ENCODE measurements at places on chromosomes 3 and 15. TPM values are rescaled to one million over a fixed set of nuclear protein-coding genes. Genes with fewer than 3 reads are reported as not detected.

Gene ATP2B2
- 0.62 TPM for total RNA-seq

Gene C3orf80
- not detected for total RNA-seq

Gene KBTBD12
- 2.1 TPM for total RNA-seq

GRCh38 chr15:69462030-69462492, 9.4 kb downstream of the RPLP1 start:
- no peaks in the 10 kb centered on the region for H3K27me3 ChIP-seq
- no peaks in the 10 kb centered on the region for H3K36me3 ChIP-seq
- H3K4me1 ChIP-seq, result no peaks in the 10 kb centered on the region
- DNase-seq, result peak; percentile 47
- peak overlapping the region; percentile 48 for H3K4me3 ChIP-seq

DNA sequence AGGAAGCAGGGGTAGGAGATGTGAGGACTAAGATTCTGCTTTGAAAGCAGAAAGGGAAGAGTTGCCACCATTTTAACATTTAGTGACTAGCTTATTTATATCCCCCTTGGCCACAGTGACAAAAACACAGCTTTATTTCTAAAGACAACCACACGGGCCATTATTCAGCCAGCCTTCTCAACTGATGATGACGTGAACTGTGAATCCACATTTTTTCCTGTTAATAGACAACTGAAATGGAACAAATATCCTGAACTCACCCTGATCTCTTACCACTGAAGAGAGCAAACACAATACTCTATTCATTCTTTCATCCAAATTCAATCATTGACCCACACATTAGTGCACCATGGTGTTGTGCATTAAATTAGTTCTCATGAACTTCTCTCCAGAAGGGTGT, 145.1 kb downstream of the TNIK start:
- H3K36me3 ChIP-seq, result no peaks in the 10 kb centered on the region
- no peak for DNase-seq
- no peaks in the 10 kb centered on the region for H3K4me1 ChIP-seq
- no peaks in the 10 kb centered on the region for H3K27me3 ChIP-seq
- no peak overlapping the region for H3K27ac ChIP-seq

GRCh38 chr3:45985532-45986302, 9.9 kb downstream of the FYCO1 start:
- H3K36me3 ChIP-seq, result no peaks in the 10 kb centered on the region
- DNase-seq, result no peak
- H3K27me3 ChIP-seq, result no peaks in the 10 kb centered on the region

DNA sequence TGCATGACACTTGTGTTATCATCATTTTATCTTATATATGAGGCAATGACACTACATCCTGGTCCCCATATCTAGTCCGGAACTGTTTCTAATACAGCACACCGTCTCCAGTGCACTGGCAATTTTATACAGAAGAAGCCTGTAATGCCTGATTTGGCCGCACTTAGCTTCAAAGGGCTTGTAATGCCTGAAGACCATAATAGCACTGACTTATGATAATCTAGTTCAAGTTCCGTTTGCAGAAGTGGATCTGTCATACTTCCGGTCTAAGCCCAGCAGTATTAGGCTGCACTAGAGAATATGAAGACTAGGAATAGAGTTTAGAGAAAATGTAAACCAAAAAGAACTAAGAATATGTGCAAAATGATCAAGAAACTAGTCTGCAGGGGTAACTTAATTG, 1.3 kb downstream of the BNIP2 start:
- peak overlapping the region; percentile 99 for H3K4me3 ChIP-seq

- no peaks in the 10 kb centered on the region for H3K36me3 ChIP-seq
- no peak overlapping the region for H3K4me3 ChIP-seq
- peaks cover 4% of the 10 kb centered on the region for H3K4me1 ChIP-seq
- no peak overlapping the region for H3K27ac ChIP-seq
Observed at GRCh38 chr15:99502661-99503060, 63.1 kb upstream of the MEF2A start.

DNA sequence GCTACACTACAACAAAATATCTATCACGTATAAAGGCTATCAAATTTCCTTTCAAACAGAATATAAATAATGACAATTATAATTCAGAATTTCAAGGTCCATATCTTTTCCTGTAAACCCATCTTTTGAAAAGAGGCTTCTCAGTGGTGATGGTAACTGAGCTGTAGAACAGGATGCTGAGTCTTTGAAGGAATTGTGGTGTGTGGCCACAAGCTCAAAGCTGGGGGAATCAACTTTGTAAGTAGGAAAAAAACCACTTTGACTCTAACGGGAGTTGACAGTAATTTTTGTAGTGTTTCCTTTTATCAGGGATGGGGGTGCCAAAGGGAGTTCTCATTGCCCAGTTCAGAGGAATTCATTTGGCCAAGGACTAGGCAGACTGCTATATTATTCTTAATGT, 13.3 kb upstream of the ZCWPW2 start:
- no peak overlapping the region for H3K4me3 ChIP-seq
- no peaks in the 10 kb centered on the region for H3K4me1 ChIP-seq
- DNase-seq, result no peak
- H3K27ac ChIP-seq, result no peak overlapping the region
- H3K36me3 ChIP-seq, result no peaks in the 10 kb centered on the region

- DNase-seq, result no peak
- H3K27me3 ChIP-seq, result no peaks in the 10 kb centered on the region
- no peak overlapping the region for H3K27ac ChIP-seq
Observed at GRCh38 chr3:34150992-34151391, 352.6 kb downstream of the PDCD6IP start.

GRCh38 chr15:27530994-27531393, 560.0 kb downstream of the GABRG3 start:
- DNase-seq, result no peak
- H3K4me3 ChIP-seq, result no peak overlapping the region
- no peaks in the 10 kb centered on the region for H3K27me3 ChIP-seq
- no peaks in the 10 kb centered on the region for H3K36me3 ChIP-seq
- H3K27ac ChIP-seq, result no peak overlapping the region
